Activated T-helper 2 cell treated with anti-CD3 and anti-CD28 coated beads, Interferon-gamma antibody, Interleukin-2, Interleukin-4, amounts not matched to agents 10 μg/mL and 5 μg/mL and 100 μg/mL, durations not matched to agents 14 hours and 24 hours and 36 hours (primary cell): ENCODE measurements at places on chromosomes 5 and 9. TPM values are rescaled to one million over a fixed set of nuclear protein-coding genes. Genes with fewer than 3 reads are reported as not detected.
A peak's percentile ranks its signal among the peaks of the same experiment; 100 is the strongest.

- no peak for DNase-seq
These were observed 16.2 kb downstream of the C9orf43 start for GRCh38 chr9:113426701-113427100.

DNA sequence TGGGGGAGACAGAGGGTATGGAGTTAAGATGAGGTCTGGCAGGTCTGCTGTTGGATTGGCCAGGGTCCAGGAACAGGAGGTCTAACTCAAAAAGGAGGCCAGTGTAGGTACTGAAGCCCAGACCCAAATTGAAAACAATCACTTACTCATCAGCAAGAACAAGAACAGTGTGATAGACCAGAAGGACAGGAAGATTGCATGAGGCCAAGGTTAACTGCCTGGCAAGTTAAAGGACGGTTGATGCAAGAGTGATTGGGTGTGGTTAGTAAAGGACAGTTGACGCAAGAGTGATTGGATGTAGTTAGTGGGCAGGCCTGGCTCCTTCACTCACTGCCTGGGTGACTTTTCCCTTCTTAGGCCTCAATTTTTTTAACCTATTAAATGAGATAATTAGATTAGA is 132.6 kb downstream of the PDZD2 start:
- DNase-seq, result no peak

REEP2 gene
- 9.7 and 11.1 TPM in 2 replicates for total RNA-seq

DNA sequence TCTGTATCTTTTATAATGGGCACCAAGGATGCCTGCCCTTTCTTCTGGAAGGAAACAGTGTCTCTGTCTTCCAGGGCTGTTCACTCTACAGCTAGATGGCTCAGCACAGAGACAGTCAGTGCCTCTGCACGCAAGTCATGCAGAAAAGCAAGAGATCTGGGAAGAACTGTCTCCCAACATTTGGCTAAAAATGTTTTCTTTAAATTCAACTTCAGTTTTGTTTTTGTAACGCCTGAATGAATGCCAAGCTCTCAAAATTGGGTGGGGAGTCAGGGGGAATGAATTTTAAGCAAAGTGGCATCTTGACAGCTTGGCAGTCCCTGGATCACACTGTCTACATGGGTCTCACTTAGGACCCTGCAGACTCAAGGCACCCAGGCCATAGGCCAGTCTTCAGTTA is 12.6 kb downstream of the OLFML2A start:
- no peak for DNase-seq

GRCh38 chr5:164532235-164532900 is 1026.9 kb downstream of the MAT2B start:
- DNase-seq, result no peak

- no peak for DNase-seq
These were observed 9.3 kb downstream of the TPPP start for GRCh38 chr5:683551-684481.

DNA sequence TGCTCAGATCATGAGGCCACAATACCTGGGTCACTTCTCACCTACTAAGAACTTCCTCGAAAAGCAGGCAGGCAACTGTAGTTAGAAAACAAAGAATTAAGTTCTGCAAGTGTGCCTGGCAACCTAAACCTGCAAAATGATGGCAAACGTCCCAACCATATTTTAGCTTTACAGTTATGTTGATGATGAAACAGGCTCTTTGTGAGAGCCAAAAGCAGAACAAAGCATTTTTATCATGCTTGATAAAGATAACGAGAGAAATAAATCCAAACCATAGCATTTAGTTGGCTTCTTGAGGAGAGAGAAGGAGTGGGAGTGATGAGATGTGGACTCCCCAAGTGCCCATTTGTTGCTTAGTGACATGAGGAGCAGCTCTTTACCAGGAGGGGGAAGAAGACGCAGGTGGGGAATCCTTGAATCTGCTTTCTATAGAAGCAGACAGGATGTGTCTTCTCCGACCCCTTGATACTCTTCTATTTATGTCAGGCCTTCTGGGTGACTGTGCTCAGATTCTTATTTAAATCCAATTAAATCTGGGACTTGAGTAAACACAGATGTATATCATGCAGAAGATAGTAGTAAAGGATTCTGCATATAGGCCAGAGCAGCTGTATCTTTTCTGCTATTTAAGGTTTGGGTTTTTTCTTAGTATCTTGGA is 221.2 kb downstream of the TMEM167A start:
- no peak for DNase-seq

GRCh38 chr5:56858777-56859442 is 43.6 kb downstream of the MAP3K1 start:
- DNase-seq, result no peak

DNA sequence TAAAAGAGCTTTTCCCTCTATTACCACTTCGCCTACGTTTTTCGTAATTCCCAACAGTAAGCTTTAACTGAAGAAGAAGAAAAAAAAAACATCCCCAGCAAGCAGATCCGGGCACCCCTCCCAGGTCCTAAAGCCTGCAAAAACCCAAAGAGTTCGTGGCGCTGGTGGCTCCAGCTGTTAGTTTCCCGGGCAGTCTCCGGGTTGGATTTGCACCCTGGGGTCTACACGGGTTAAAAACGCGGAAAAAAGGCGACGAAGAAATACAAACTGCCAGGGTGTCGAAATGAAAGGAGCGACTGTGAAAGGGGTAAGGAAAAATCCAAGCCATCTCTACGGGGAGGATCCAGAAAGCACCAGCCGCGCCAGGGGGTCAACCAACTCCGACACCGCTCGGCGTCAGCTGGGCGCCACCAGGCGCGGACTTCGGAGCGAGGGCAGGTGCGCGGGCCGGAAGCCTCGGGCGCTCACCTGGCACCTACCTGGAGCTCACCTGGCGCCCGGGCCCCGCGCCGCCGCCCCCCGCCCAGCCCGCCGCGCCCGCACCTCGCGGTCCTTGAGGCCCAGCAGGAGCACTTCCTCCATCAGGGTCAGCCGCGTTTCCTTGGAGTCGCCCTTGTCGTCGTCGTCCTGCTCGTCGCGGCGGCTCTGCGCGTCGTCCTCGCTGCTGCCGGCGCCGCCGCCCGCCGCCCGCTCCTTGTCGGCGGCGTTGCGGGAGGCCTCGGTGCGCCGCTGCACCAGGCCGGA is 680 bp downstream of the GOLPH3 start:
- DNase-seq, result peak; percentile 38

TERT gene
- 11.8 and 12.0 TPM in 2 replicates for total RNA-seq

DNA sequence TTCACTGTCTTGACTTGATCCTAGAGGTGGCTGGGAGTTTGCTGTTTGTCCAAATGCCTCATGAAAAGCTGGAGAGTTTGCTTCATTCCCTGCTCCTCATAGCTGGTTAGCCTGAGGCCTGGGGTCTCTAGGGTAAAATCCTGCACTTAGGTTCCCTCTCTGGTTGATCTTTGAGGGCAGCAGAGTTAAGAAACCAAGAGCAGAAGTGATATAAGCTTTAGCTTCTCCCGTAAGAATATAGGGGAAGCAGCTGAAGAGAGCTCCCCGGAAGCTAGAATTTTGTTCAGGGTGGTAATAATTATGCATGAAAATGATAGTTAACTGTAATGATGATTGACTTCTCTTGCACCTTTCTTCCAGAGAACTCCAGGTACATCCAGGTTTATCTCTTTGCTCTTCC is 1.4 kb downstream of the FAM53C start:
- DNase-seq, result no peak

- DNase-seq, result no peak
These were observed 67.2 kb downstream of the TTC39B start for GRCh38 chr9:15239816-15240215.

DNA sequence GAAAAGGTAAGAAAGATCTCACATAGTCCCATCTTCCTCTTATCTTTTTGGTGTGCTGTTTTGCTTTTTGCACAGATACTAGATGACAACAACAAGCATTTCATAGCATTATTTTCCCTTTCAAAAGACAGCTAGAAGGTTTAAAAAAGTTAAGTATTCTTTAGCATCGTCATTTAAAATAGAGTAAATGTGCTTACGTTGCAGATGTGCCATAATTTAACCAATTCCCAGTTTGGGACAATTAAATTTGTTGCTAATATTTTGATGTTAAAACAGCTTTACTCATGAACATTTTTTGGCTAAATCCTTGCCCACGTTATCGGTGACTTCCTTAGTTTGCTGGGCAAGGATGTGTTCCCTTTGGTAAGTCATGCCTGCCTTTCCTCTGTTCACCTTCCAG is 41.6 kb downstream of the PTTG1 start:
- DNase-seq, result no peak

INSL6 gene
- not detected in 2 replicates for total RNA-seq

PCDHAC1 gene
- not detected in 2 replicates for total RNA-seq

DNA sequence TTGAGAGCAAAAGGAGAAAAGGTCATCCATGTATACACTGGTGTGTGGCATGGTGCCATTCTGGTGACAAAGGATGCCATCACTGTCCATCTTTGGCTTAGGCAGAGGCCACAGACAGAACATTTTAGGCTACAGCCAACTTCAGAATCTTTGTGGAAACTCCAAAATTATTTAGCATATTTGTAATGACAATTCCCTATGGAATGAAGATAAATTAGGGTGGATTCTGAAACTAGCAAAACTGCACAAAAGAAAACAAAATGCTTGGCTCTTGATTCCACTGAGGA is 92.5 kb downstream of the FBXW11 start:
- DNase-seq, result no peak

- no peak for DNase-seq
These were observed 735.2 kb upstream of the CDH9 start for GRCh38 chr5:27773636-27774035.

IL9 gene
- 94.0 and 104 TPM in 2 replicates for total RNA-seq

DNA sequence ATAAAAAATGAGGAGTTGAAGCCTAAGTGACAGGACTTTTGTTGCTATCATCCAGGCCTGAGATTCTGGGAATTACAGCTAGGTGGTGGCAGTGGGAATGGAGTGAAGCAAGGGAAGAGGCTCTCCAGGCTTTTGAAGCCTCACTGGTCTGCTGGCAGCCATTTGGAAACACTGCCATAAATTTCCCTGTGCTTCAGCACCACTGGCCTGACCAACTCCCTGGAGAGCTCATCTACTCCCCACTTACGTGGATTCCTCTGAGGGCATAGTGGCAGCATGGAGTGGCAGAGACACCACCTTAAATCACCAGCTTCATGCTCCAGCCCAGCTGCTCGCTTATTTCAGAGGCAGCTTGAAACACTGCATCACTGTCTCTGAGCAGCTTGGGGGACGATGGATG is 518.2 kb downstream of the TLR4 start:
- no peak for DNase-seq
